HuH-7 (cell line): ENCODE measurements at places on chromosomes 7 and 10.

DNA sequence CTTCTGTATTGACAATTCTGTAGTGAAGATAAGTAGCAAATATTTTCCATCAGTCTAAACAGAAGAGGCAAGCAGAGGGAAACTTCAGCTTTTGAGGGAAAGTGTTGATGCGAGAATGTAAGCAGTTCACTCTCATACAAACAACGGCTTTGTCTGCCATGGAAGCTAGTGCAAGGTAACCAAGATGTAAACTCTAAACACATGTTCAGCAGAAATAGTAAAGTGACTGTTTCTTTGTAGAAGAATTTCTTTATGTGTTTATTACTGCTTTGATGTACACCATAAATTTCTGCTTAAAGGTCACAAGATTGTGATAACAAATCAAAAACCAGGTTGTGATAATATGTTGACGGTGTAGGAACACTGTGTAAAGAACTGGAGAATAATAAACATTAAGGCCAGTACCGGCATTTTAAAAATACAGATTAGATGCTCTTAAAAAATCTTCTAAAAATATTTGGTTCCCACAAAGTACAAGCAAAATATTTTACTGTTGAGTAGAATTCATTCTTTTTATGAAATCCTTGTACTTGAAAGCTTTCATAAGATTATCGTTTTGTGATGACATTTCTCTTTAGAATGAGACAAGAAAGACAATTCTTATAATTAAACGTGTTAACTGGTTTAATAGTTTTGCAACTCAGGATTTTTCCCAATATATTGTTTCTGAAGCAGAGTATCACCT is 34.2 kb downstream of the SEMA3C start:
- DNase-seq, result peak; percentile 3

DNA sequence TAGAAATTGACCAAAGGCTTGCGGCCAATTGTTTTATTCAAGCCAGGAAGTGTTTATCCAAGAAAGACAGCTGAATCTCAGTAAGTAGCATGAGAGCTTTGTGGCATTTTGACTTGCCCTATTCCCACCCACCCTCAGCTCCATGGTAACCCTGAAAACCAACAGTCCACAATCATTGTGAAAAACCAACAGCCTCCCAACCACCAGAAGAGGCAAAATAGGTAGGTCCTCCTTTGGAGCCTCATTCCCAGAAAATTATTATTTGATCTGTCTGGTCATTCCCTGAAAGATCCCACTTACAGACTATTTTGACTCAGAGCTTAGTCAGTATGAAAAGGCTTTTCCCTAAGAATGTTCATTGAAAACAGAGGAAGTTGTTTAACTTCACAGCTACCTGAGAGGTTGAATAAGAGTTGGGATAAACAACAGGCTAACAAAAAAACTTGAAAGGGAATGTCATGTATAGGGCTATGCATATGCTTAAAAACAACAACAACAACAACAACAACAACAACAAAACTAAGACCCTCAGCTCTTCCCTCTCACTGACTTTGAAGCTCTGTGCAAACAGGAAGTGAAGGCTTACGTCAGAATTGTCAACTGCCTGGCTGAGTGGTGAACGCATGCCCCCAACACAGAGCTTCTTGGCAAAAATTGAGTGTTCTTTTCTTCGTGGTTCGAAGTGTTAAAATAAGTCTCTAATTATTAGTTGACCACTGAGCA is 11.2 kb downstream of the KPNA7 start:
- no peak for DNase-seq

GRCh38 chr7:120628251-120628650 is 229.7 kb downstream of the TSPAN12 start:
- no peak for DNase-seq

DNA sequence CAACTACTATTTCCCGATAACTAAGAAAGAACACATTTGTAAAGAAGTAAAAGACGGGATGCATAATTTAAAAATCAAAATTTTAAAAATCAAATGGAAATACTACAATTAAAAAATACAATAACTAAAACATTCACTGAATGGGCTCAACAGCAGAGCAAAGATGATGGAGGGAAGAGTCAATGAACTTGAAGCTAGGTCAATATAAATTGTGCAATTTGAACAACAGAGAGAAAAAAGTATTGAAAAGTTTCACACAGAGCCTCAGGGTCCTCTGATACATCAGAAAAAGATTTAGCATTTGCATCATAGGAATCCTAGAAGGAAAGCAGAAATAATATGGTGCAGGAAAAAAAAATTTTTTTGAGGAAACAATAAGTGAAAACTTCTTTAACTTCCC is 581.0 kb downstream of the KCNMA1 start:
- no peak for DNase-seq

DNA sequence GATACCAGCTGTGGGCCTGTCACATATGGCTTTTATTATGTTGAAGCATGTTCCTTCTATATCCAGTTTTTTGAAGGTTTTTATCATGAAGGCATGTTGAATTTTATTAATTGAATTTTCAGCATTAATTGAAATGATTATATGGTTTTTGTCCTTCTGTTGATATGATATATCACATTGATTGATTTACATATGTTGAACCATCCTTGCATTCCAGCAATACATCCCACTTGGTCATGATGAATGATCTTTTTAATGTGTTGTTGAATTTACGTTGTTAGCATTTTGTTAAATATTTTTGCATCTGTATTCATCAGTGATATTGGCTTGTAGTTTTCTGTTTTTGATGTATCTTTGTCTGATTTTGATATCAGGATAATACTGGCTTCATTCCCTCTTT is 21.2 kb downstream of the PRSS37 start:
- DNase-seq, result no peak

- DNase-seq, result no peak
Measured at GRCh38 chr10:127871631-127872010, 21.1 kb downstream of the CLRN3 start.

DNA sequence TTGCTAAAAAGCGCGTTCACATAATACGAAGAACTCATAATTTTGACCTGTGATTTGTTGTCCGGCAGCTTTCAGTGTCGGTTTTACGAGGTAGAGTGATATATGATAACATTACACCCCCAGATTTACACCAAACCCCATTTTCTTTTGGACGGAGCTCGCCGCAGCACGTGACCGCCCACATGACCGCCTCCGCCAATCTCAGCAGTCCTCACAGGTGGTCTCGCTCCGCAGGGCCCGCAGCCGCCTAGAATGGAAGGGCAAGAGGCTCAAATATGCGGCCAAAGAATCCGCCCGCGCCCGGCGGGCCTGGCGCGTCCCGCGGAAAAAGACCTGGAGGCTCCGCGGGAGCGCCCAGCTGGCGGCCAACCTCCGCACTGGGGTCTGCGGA is at the start of gene HOXA7:
TSS of gene HOXA7 (minus strand) at position 168 of the 391 bp plus-strand sequence. CDS start at position 38, 130 bp downstream.
- DNase-seq, result peak; percentile 96

DNA sequence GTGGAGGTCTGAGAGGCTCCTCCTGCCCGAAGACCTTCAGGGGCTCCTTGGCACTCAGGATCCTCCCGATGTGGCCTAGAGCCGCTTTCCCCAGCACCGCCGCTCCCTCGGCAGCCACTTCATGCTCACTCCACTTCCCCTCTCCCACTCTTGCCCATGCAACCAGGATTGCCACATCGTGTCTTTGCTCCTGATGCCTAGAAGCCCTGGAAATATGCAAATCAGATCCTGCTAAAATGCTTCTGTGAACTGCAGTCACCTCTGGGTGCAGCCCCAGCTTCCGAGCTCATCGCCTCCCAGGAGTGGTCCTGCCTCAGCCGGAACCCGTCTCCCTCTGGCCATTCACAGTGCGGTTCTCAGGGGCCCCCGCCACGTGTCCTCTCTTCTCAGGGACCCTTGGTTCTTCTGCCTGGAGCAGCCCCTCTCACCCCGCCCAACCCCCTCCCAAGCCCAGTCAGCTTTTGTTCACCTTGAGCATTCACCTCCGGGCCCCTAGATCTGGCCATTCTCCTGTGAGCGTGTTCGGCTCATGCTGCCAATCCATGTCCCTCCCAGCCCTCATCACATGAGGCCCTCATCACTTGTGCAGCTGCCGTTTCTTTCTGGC is 175.5 kb downstream of the ADARB2 start:
- no peak for DNase-seq

GRCh38 chr10:117536072-117536865 is 6.3 kb upstream of the EMX2 start:
- DNase-seq, result no peak

GRCh38 chr10:121886997-121887622 is 40.7 kb downstream of the ATE1 start:
- DNase-seq, result peak; percentile 61

GRCh38 chr10:90801608-90802007 is 56.2 kb downstream of the HTR7 start:
- DNase-seq, result no peak

DNA sequence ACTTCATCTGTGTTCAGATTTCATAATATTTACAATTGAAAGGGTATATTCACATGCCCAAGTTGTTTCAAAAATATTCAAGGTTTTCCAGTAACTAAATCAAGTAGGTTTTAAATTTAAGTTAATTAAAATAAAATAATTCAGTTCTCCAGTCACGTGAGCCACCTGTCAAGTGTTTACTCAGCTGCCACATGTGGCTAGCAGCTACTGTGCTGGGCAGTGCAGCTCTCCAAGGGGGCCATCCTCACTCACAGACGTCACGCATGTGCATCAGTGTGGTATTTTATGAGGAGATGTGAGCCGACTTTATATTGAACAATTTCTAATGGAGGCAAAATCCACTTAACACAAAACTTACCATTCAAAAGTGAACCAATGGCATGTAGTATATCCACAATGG is 69.7 kb upstream of the CAMK2B start:
- no peak for DNase-seq

DNA sequence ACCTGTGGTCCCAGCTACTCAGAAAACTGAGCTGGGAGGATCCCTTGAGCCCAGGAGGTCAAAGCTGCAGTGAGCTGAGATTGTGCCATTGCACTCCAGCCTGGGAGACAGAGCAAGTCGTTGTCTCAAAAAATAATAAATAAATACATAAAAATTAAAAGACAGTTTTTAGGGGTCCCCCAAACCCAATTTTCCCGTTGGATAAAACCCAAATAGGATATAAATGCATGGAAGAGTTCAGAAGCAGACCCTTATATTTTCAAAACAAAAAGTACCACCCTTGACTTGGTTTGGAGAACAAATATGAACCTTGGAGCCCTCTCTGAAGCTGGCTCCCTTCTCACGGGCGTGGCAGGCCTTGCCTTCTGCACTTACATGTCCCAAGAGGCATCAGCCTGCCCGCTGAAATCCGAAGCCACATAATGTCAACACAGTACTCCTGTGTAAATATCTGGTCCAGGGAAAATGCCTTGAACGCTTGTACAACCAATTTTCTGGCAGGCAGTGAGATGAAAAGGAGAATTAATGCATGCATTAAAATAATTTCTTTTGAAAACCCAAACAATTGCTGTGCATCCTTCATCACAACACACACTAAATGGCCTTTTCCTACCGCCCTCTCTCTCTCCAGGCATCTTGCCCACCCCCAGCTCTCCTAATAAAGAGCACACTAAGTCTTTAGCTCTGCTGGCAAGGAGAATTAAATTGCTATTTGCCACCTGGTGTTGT is 46.4 kb upstream of the PARD3 start:
- peak; percentile 62 for DNase-seq

GRCh38 chr7:155371884-155372781 is 74.5 kb downstream of the INSIG1 start:
- no peak for DNase-seq

- no peak for DNase-seq
Measured at GRCh38 chr7:122595885-122596284, 103.0 kb downstream of the RNF133 start.

DNA sequence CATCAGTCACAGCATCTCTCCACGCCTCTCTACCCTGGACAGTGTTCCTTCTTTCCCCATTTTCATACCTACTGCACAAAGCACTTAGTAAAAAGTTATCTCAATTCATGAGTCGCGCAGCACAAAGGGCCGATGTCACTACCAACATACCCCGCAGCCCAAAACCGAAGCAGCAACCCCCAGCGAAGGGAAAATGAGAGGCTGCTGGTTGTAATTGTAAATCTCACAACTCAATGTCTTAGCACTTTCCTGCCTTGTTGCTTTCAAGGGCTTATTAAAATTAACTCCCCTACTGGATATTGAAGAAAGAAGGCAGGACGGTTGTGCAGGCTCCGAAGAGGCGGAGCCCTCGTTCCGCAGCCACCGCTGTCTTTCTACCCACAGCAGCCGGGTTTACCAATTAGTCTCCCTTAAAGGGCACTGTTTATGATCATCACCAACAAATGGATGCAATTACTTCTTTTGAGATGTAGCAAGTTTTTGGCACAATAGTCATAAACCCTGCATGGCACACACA is 6.5 kb downstream of the DIP2C start:
- no peak for DNase-seq

DNA sequence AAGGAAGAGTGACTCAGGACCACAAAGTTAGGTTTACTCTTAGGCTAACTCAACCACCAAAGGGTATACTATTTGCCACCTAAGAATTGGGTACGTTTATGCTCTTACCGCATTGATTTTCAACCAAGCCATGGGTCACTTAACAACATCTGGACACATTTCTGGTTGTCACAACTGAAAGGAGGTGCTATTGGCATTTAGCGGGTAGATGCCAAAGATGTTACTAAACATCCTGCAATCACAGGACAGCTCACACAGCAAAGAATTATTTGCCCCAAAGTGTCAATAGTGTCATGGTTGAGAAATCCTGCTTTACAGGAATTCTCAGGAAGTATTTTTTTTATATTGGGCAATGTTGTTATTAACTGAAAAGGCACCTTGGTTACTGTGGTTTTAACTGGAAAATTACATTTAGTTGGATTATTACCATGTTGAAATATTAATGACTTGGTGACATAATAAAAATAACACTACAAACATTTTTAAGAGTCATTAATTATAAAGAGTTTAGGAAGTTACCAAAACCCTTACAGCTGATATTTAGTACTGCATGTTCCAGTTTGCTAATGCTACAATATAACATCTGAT is 185.0 kb upstream of the TMEM196 start:
- no peak for DNase-seq

DNA sequence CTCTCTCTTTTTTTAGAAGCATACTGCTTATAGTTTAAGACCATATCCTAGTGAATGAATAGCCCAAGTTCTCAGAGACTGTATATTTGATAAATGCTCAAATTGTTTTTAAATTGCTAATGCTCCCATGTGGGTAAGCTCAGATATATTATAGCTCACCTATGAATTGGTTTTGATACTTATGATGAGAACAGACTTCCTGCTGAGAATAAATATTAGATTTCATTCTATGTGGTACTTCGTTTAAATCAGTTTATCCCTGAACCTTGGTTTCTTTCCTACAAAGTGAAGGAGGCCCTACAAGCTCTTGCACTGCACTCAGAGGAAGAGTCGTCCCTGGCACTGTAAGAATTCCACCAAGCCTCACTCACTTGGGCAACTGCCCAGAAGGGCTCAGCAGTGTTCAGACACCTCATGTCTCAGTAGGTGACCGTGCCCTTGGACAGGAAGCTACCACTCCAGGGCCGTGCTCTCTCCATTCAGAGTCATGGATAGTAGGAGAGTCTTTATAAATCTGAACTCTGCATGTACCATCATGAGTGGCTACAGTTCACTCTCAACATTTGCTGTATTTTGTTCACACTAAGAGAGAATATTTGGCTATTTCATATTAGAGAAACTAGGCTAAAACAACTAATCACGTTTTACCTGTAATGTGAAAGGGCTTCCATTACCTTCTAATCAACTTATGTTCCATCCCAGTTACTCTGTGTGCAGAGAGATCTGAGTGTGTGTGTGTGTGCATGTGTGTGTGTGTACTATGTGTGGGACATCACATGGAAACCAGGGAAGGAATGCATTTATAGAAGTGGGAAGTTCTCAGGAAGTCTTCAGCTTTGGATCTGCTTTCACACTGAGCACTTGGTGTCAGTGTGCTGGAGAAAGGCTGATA is 93.8 kb downstream of the PTPRE start:
- no peak for DNase-seq
